MG63 (cell line): ENCODE measurements at places on chromosomes 7 and 10. TPM values are rescaled to one million over a fixed set of nuclear protein-coding genes. Genes with fewer than 3 reads are reported as not detected.

- no peak for DNase-seq
These were observed 5.9 kb downstream of the TNKS2 start for GRCh38 chr10:91804126-91804510.

DNA sequence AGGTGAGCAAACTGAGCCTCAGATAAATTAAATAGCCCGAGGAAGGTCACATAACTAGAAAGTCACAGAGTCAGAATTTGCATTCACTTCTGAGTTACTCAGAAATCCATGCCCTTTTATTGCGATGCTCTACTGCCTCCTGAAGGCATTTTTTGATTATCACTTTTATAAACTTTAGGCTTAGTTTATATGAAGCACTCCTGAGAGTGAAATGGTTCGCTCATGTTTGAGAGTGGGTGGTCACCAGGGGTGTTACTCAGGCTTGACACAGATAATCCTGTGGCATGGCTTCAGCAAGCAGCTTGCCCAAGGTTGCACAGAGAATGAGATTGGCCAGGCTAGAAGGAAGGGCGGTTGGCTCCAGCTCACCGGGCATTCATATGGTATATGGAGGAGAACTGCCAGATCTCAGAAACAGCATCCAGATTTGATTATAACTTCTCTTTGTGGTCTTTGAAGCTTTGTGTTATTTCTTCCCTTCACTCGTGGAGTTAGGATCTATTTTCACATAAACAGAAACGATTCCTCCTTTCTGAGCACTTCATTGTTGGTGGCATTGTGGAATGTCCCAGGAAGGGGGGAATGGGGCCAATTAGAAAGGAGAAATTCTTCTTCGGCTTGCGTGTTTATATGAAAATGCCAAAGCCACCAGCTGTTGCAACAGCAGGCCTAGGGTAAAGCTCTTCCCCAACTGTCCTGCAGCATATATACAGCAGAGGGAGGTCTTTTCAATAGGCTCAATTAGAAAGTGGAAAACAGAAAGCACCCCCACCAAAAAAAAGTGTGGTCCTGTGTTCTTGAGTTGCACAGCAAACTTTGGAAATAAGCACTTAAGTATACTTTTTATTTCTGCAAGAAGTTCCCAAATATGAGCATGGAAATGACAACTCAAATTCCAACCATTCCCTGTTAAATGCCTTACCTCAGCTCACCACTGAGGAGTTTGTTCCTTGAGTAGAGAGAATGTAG, 628.8 kb downstream of the SUGCT start:
- peak; percentile 26 for DNase-seq

DNA sequence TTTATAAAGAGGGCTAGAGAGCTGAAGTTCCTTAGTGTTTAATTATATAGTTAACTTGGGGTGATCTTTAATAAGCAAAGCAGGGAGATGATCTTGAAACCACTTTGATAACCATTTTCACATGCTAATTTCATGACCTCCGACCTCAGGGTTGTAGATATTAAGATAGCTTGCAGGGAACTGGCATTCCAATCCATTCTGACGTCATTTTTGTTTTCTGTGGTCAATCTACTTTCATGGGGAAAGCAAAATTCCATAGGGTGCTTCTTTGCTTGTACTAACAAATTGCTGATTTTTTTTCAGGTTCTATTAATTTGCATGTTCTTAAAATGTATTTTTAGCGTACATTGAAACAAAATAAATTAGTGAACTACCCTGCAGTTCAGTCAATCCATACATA, 139.3 kb downstream of the CDCA7L start:
- DNase-seq = no peak

DNA sequence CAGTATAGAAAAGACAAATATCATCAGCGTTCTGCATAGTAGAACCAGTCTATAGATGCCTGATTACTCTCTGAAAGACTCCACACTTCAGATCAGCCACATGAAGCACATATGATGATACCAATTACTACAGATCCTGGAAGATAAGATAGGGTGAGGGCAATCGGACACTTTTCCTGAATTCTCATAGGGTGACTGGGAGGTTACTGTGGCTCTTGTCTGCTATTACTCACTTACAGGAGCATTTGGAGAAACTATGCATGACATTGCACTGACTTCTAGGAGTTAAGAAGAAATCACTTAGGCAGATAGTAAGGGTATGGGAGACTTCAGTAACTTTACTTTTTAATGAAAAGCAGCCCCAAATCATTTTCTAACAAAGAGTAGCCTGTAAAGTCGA, 1140.9 kb downstream of the XPNPEP1 start:
- no peak for DNase-seq

- DNase-seq = no peak
These were observed 56.4 kb downstream of the STEAP1B start for GRCh38 chr7:22443370-22444180.

DNA sequence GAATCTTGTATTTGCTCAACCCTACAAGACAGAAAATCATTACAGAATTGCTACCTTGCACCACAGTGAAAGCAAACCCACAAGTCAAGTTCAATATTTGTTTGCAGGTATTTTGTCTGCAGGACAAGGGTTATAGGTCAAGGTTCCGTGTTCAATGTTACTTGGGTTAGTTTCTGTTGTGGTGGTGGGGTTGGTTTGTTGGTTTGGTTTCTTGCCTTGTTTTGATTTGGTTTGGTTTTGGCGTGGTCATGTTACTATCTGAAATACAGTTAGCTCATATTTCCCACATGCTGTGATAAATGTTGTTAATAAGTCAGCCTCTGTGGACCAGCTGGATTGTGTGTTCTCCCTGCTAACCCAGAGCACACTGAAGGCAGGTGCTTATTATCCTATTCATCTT, 75.6 kb upstream of the INSIG1 start:
- DNase-seq = no peak

CARD11 gene
- total RNA-seq = not detected in 2 replicates

- DNase-seq = no peak
These were observed 1.4 kb downstream of the MRPS33 start for GRCh38 chr7:141013345-141013715.

DNA sequence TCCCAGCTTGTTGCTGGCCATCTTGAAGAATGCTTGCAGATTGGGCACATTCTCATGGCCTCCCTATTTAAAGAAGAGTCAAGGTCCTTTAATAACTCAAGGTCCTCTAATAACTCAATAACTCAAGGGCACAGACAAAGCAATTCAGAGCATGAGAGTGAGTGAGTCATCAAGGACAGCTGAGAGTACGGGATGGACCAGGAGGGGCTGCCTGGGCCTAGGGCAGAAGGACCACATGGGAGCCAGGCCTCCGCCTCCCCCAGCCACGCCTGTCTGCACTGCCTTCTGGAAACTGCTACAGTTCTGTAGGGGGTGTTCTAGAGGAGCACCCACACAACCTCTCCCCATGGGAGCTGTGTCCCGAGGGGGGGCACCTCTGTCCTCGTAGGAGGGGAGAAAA, 48.9 kb downstream of the ZNF503 start:
- DNase-seq = no peak

- DNase-seq = no peak
These were observed 12.9 kb downstream of the CDH23 start for GRCh38 chr10:71409516-71410104.

DNA sequence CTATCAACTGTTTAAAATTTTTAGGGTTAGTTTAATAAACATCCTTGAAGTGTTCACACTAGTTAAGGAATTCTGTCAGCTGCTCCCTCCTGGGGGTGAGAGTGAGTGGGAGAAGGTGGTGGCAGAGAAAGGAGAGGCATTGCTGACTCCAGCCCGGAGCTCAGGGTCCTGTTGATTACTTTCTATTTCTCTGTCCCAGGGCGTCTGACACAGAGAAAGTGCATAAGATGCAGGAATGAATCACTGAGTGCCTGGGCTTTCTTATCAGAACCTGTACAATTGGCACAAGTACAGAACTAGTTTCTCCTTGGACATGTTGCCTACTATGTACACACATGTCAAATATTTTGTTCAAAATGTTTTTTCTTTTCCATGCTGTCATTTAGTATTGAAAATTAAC, 410.8 kb upstream of the COBL start:
- no peak for DNase-seq

DNA sequence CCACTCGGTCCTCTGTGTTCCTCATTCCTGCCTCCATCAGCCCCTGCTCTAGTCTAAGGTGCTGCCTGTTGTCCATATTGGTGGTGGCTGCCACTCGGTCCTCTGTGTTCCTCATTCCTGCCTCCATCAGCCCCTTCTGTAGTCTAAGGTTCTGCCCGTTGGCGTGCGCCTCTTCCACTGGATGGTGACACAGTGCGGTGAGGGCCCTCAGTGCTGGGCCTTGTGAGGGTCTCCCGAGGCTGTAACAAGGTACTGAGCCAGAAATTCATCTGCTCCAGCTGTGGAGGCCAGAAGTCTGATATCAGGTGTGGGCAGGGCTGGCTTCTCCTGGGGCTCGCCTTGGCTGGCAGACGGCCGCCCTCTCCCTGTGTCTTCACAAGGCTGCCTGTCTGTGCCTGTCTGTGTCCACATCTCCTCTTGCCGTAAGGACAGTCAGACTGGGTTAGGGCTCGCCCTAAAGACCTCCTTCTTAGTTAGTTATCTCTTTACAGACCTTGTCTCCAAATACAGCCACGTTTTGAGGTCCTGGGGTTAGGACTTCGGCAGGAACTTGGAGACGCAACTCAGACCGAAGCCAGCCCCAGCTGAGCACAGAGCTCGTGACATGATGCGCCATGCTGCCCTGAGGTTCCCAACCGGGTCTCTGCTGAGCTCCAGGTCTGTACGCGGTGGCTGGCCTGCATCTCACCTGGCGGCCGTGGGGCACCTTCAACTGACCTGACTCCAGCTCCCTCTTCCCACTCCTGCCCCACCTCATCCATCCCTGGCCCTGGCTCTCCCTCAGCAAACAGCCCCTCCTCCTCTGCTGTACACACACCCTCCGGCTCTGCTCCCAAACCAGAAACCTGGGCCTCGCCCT, 181.4 kb upstream of the SHH start:
- DNase-seq = no peak

- no peak for DNase-seq
These were observed 91.2 kb upstream of the PARD3 start for GRCh38 chr10:34906067-34906965.

PDIA4 gene
- 189 and 204 TPM in 2 replicates for total RNA-seq

NRCAM gene
- total RNA-seq = 0.79 and 1.5 TPM in 2 replicates

GPC2 gene
- 0.33 TPM in 1 of 2 replicates, not detected in the other for total RNA-seq

DNA sequence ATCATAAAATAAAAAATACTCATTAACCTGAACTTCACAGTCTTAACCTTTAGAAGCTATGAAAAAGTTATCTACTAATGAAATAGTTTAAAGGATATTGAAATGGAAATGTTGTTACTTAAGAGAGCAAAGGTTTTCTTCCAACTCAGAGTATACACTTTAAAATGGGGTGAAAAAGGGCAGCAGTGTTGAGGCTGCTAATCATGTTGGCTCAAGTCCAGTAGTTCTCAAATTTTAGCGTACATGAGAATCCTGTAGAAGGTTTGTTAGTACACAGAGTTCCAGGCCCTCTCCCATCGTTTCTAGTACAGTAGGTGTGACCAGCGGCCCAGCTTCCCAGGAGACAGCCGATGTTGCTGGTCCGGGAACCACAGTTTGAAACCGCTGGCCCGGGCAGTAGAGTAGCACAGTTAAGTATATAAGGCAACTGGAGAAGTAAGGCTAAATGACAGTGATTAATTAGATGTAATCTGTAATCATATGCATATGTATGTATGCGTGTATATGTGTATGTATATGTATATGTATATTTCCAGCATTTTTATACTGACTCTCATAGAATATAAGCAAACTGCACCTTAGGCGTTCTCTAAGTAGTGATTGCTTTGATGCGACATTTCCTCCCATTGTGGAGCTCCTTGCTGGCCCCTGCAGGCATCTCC, 147.2 kb upstream of the PRR15 start:
- no peak for DNase-seq

OR2A7 gene
- total RNA-seq = 0.79 TPM in 1 of 2 replicates, not detected in the other

DNA sequence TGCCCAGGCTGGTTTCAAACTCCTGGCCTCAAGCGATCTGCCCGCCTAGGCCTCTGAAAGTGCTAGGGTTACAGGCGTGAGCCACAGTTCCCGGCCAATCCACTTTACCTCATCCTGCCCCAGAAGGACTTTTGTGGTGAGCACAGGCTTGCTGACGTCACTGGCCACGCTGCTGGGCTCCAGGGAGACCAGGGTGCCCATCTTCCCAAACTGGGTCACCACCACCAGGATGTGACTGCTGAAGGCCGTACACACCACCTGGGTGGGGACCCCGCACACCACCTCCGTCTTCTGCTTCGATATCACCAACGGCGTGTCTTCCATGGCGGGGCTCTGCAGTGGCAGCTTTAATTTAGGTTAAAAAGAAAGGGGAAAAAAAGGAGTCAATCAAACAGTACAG, 816 bp downstream of the PSMG3 start:
- peak; percentile 80 for DNase-seq

- DNase-seq = no peak
These were observed 40.0 kb upstream of the KMT2E start for GRCh38 chr7:104973909-104974415.

GRCh38 chr10:31664803-31665202, 263.8 kb downstream of the ARHGAP12 start:
- no peak for DNase-seq

PCLO gene
- not detected in 2 replicates for total RNA-seq

GRCh38 chr10:34109952-34110702, 705.0 kb downstream of the PARD3 start:
- peak; percentile 77 for DNase-seq

DNA sequence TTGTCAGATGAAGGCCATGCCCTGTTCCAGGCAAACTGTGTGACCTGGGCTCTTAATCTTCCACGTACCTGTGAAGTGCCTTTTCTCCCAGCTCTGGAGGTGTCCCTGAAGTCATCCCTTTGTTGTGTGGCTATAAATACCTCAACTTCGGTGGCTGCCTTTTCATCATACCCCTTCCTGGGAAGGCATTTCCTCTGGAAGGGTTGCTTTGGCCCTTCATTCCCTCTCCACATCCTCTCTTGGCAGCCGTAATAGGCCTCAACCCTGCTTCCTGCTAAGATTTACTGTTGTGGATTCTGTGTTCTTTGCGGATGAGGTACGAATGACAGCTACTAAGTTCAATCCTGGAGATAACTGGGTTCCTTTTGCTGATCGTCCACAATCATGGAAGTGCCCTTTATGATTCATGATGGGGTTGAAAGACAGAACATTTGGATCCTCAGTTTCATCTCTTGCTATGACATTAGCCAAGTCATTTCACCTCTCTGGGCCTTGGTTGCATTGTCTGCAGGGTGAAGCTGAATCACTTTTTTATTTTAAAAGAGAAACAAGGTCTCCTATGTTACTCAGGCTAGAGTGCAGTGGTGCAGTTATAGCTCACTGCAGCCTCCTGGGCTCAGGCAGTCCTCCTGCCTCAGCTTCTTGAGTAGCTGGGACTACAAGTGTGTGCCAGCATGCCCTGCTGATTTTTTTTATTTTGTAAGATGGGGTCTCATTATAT, 23.6 kb downstream of the FKBP6 start:
- DNase-seq = no peak

HYAL4 gene
- total RNA-seq = not detected in 2 replicates

GRCh38 chr7:93949423-93949822, 27.9 kb downstream of the GNG11 start:
- peak; percentile 8 for DNase-seq

ARHGEF35 gene
- 0.76 TPM in 2 replicates for total RNA-seq

GRCh38 chr7:93307943-93308342, 75.8 kb downstream of the VPS50 start:
- DNase-seq = no peak

RAB11FIP2 gene
- total RNA-seq = 10.4 and 11.2 TPM in 2 replicates

TDRD1 gene
- not detected in 2 replicates for total RNA-seq
